CD8-positive, alpha-beta memory T cell (primary cell): ENCODE measurements at places on chromosomes 7 and 10. TPM values are rescaled to one million over a fixed set of nuclear protein-coding genes. Genes with fewer than 3 reads are reported as not detected.

- no peaks in the 10 kb centered on the region for H3K4me1 ChIP-seq
- no peak overlapping the region for H3K27ac ChIP-seq
- DNase-seq = no peak
- no peaks in the 10 kb centered on the region for H3K27me3 ChIP-seq
- H3K4me3 ChIP-seq = no peak overlapping the region
- H3K36me3 ChIP-seq = no peaks in the 10 kb centered on the region
Observed at GRCh38 chr7:110386006-110386405, 704.9 kb upstream of the LRRN3 start.

DNA sequence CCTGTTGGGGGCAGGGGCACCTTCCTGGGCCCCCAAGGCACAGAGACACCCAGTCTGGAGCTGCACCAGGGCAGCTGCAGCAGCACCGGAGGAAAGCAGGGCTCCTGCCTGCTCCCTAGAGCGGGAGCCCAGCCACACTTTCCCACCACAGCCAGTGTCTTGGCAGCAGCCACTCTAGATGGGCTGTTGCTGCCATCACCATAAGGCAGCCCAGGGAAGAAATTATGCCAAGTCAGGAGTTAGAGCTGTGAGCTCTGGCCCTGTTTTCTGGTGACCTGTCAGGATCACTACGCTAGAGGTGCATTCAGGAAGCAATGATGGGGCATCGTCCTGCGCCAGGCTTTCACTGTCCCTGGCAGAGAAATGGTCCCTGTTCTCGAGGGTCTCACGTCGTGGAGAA lies 38.0 kb upstream of the ZNRF2 start:
- H3K4me3 ChIP-seq = no peak overlapping the region
- H3K27ac ChIP-seq = no peak overlapping the region
- H3K36me3 ChIP-seq = no peaks in the 10 kb centered on the region
- H3K27me3 ChIP-seq = no peaks in the 10 kb centered on the region
- H3K4me1 ChIP-seq = no peaks in the 10 kb centered on the region

DNA sequence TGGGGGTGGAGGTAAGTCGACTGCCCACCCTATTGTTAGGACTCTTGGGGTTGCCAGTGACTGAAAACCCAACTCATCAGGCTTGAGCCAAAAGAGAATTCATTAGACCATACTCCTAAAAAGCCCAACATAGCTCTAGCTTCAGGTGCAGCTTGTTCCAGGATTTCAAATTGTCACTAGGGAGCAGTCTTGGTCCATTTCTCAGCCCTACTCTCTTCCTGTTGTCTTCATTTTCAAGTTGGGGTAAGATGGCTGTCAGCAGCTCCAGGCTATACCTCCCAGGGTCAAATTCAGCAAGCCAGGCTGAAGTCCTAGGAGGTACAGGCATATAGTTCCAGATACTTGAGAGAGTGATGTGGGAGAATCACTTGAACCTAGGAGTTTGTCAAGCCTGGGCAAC lies 14.9 kb upstream of the COL13A1 start:
- H3K27me3 ChIP-seq = no peaks in the 10 kb centered on the region
- H3K4me1 ChIP-seq = no peaks in the 10 kb centered on the region
- H3K36me3 ChIP-seq = no peaks in the 10 kb centered on the region
- DNase-seq = no peak

GRCh38 chr7:91519241-91520158 lies 255.3 kb downstream of the FZD1 start:
- H3K27me3 ChIP-seq = no peaks in the 10 kb centered on the region
- H3K4me3 ChIP-seq = no peak overlapping the region
- no peak overlapping the region for H3K27ac ChIP-seq
- H3K36me3 ChIP-seq = no peaks in the 10 kb centered on the region

GRCh38 chr7:94856643-94857042 lies 50.8 kb upstream of the PPP1R9A start:
- H3K27me3 ChIP-seq = no peaks in the 10 kb centered on the region
- no peaks in the 10 kb centered on the region for H3K4me1 ChIP-seq
- no peak for DNase-seq
- H3K4me3 ChIP-seq = no peak overlapping the region

- no peak for DNase-seq
- no peak overlapping the region for H3K27ac ChIP-seq
- H3K36me3 ChIP-seq = no peaks in the 10 kb centered on the region
Observed at GRCh38 chr10:24292304-24293293, 83.7 kb downstream of the KIAA1217 start.

DNA sequence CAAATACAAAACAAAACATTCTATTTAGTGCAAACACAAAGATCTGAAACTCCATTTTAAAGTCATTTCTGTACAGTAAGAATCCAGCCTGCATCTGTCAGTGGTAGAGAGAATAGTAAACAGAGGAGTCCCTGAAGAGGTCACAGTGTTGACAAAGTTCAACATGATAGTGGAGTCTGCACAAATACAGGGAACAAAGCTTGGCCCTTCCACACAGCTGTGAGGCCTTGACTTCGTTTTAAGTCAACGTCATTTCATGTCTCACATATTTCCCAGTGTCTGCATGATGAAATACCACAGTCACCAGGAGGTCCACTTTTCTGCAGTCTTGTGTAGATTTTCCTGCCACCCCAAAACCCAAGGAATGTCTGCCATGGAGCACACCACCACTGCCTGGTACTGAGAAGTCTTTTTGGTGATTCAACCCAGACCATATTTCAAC lies 33.0 kb downstream of the CYP26A1 start:
- no peak for DNase-seq
- no peaks in the 10 kb centered on the region for H3K36me3 ChIP-seq
- H3K4me1 ChIP-seq = no peaks in the 10 kb centered on the region
- H3K27me3 ChIP-seq = no peaks in the 10 kb centered on the region

GRCh38 chr7:156667110-156667426 lies 26.5 kb downstream of the RNF32 start:
- H3K36me3 ChIP-seq = peaks cover under 1% of the 10 kb centered on the region
- H3K27ac ChIP-seq = no peak overlapping the region
- DNase-seq = no peak

- DNase-seq = peak; percentile 37
- H3K36me3 ChIP-seq = no peaks in the 10 kb centered on the region
- H3K27ac ChIP-seq = no peak overlapping the region
- no peaks in the 10 kb centered on the region for H3K27me3 ChIP-seq
- no peaks in the 10 kb centered on the region for H3K4me1 ChIP-seq
Observed at GRCh38 chr7:16399265-16399831, 22.0 kb downstream of the CRPPA start.

GRCh38 chr10:75428434-75429158 lies 2.8 kb upstream of the LRMDA start:
- no peak overlapping the region for H3K27ac ChIP-seq
- DNase-seq = no peak
- no peak overlapping the region for H3K4me3 ChIP-seq
- H3K27me3 ChIP-seq = peaks cover 7% of the 10 kb centered on the region
- no peaks in the 10 kb centered on the region for H3K4me1 ChIP-seq

- no peak overlapping the region for H3K27ac ChIP-seq
- H3K36me3 ChIP-seq = no peaks in the 10 kb centered on the region
- H3K27me3 ChIP-seq = no peaks in the 10 kb centered on the region
- H3K4me3 ChIP-seq = no peak overlapping the region
Observed at GRCh38 chr7:131173145-131173890, 154.4 kb upstream of the MKLN1 start.

GRCh38 chr10:122054048-122055025 lies 65.4 kb downstream of the TACC2 start:
- no peak overlapping the region for H3K4me3 ChIP-seq
- H3K36me3 ChIP-seq = no peaks in the 10 kb centered on the region
- no peaks in the 10 kb centered on the region for H3K27me3 ChIP-seq
- no peak for DNase-seq
- H3K27ac ChIP-seq = no peak overlapping the region
- no peaks in the 10 kb centered on the region for H3K4me1 ChIP-seq

GRCh38 chr10:68423522-68423921 lies 16.4 kb upstream of the RUFY2 start:
- DNase-seq = no peak
- no peak overlapping the region for H3K27ac ChIP-seq

DNA sequence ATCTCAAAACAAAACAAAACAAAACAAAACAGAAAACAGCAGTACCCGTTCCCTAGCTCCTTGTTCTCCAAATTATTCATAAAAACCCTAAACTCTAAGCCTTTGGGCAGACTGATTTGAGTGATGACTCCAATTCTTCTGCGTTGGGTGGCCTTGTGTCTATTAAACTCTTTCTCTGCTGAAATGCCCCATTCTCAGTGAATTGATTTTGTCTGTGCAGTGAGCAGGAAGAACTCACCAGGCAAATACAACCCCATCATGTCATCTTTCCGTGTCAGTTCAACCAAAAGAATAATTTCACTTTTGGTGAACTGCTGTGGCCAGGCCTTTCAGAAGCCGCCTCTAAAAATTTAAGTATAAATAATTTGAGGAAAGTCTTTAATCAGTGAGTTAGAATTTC lies 18.5 kb upstream of the TSPAN13 start:
- DNase-seq = no peak
- H3K27me3 ChIP-seq = no peaks in the 10 kb centered on the region
- no peaks in the 10 kb centered on the region for H3K4me1 ChIP-seq
- H3K4me3 ChIP-seq = no peak overlapping the region

- H3K27ac ChIP-seq = no peak overlapping the region
- H3K4me1 ChIP-seq = no peaks in the 10 kb centered on the region
- no peaks in the 10 kb centered on the region for H3K27me3 ChIP-seq
- H3K4me3 ChIP-seq = no peak overlapping the region
Observed at GRCh38 chr7:71618278-71618677, 486.3 kb downstream of the GALNT17 start.

DNA sequence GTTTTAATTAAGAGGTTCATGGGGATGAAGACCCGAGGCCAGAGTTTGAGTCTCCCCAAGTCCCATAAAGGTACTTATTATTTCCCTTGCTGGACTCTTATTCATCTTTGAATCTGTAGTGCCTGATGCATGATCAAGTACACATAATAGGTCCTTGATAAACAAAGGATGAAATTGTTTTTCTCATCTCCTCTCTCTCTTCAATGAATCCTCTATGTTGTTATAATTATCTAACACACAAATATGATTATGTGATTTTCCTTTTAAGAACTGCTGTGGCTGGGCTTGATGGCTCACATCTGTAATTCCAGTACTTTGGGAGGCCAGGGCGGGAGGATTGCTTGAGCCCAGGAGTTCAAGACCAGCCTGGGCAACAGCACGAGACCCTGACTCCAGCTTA lies 117.7 kb downstream of the BAMBI start:
- H3K27me3 ChIP-seq = no peaks in the 10 kb centered on the region
- DNase-seq = no peak
- H3K36me3 ChIP-seq = no peaks in the 10 kb centered on the region

- no peaks in the 10 kb centered on the region for H3K36me3 ChIP-seq
- no peaks in the 10 kb centered on the region for H3K4me1 ChIP-seq
- H3K4me3 ChIP-seq = no peak overlapping the region
- H3K27me3 ChIP-seq = no peaks in the 10 kb centered on the region
Observed at GRCh38 chr10:47025253-47025539, 114.0 kb downstream of the PTPN20 start.

DNA sequence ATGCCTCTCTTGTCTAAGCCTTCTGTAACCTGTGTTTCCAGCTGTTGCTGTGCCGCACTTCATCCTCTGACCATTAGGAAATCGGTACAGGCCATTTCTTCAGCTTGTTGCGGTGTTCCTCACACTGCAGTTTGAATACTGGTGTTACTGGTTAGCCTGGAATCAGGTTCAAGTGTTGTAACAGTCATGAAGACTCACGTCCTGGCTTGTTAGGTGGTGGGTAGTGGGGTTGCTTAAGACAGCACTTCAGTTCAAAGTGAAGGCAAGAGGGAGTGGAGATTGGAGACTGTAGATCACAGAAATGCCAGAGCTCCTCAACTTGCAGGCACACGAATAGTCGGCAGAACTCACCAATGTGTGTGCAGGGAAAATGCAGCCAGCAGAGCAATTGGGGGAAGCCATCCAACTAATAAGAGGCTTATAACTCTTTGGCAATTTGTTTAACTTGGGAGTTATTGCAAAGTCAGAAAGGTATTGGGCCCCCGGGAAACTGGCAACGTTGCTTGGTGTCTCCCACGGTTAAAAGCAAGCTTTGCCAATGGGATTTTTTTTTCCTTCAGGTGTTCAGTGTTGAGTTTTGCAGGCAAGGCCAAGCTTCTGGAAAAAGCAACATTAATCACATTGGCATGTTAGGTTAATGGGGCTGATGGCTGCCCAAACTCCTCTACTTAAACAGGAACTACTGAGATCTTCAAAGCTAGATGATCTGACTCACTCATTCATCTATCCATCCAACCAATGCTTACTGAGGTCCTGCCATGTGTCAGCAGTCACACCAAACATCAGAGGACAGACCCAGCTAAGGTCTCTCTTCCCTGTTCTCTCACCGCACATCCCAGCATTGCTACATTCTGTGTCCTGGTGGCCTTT lies 380.9 kb downstream of the GATA3 start:
- H3K36me3 ChIP-seq = no peaks in the 10 kb centered on the region
- H3K27me3 ChIP-seq = no peaks in the 10 kb centered on the region

DNA sequence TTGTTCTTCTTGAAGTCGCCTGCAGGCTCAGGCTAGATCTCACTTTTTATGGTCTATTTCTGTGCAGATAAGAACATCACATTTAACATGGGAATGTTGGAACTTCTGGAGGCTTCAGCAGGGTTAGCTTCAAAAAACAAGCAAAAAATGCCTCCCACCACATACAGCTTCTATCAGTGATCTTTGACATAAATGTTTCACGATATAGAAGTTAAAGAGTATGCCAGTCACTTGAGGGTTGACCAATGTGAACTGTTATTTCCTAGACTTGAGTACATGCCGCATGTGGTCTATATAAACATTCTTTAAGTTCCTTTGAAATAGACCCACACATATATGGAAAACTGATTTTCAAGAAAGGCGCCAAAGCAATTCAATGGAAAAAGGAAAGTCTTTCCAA lies 219.2 kb upstream of the KLF14 start:
- H3K27ac ChIP-seq = no peak overlapping the region
- H3K36me3 ChIP-seq = no peaks in the 10 kb centered on the region
- H3K27me3 ChIP-seq = no peaks in the 10 kb centered on the region

DNA sequence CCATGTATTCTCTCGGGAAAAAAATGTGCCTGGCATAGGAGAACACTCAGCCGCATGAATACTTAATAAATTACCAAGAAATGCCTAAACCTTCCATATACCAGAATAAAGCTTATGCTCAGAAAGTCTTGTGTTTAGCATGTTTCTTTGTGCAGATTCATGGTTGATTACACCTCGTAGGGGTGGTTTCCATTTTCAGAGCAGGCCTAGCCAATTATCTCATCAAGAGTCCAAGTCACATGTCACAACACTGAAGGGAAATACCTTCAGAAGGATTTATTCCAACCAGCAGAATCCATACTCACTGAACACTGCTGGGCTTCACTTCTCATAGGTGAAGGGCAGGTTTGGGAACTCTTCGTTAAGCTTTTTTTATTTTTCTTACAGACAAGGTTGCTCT lies 539.7 kb downstream of the PLXDC2 start:
- no peaks in the 10 kb centered on the region for H3K4me1 ChIP-seq
- H3K27ac ChIP-seq = no peak overlapping the region
- no peak overlapping the region for H3K4me3 ChIP-seq

The ZMIZ1 gene
- 34.7 TPM for total RNA-seq

The DDIT4 gene
- 144 TPM for total RNA-seq

The ACTL6B gene
- total RNA-seq = not detected

The DYNC1I1 gene
- total RNA-seq = not detected

The RELN gene
- total RNA-seq = not detected
